Breast epithelium (tissue), 4 donors: ENCODE measurements at places on chromosomes 2 and 18. TPM values are rescaled to one million over a fixed set of nuclear protein-coding genes. Genes with fewer than 3 reads are reported as not detected.
A peak's percentile ranks its signal among the peaks of the same experiment; 100 is the strongest.

Gene DNAH7
- total RNA-seq, result 1.3 TPM

Gene MIB1
- total RNA-seq, result 55.2 TPM

DNA sequence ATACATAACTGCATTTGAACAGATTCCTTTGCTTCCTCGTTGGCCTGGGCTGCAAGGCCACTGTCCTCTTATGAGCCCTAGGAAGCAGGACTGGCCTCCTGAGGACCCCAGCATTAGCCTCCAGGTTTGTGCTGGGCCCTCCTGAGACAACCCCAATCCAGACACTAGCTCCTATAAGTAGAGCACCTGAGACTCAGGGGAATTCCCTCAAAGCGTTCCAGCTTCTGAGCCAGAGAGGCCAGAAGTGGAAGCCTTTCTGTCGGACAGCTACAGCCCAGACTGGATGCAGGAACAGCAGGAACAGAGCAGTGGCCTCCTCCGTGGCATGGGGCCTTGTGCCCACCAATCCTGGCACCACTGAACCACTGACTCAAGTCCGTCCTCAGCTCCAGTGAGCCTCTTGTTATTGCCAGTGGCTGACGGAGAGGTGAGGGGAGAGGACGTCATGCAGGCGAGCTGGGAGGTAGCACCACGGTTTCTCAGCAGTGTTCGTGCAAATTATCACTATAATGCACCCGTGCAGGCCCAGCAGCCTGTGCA is 67.2 kb downstream of the NPAS2 start:
- DNase-seq, result no peak

Gene LYG2
- total RNA-seq, result not detected

Gene TCF23
- not detected for total RNA-seq

- DNase-seq, result no peak
These were observed 70.2 kb downstream of the TMEM163 start for GRCh38 chr2:134648586-134648985.

- DNase-seq, result no peak
These were observed 19.6 kb upstream of the STON1 start for GRCh38 chr2:48510329-48510728.

GRCh38 chr2:10348891-10349290 is 46.2 kb downstream of the HPCAL1 start:
- no peak for DNase-seq

- DNase-seq, result no peak
These were observed 317.3 kb downstream of the RBM43 start for GRCh38 chr2:150944315-150944714.

Gene CTAGE1
- not detected for total RNA-seq

Gene RAD51AP2
- total RNA-seq, result 0.29 TPM

Gene AQP12B
- total RNA-seq, result not detected

DNA sequence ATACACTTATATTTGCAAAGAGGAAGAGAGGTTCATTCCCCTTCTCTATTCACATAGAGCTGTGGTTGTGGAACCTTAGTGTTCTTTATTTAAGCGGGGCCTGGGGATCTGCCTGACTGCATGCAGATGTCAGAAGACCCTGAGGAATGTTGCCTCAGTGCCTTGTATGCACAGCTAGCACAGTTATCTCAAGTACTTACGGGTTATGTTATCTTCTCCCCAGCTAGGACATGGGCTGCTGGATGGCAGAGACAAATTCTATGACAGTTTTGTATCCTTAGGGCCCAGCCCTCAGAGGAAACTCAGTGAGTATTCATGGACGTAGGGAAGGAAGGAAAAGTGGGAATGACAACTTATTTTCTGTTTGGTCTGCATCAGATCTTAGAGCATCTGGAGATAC is 37.7 kb upstream of the RTN4 start:
- DNase-seq, result no peak

Gene WDR35
- 17.7 TPM for total RNA-seq

DNA sequence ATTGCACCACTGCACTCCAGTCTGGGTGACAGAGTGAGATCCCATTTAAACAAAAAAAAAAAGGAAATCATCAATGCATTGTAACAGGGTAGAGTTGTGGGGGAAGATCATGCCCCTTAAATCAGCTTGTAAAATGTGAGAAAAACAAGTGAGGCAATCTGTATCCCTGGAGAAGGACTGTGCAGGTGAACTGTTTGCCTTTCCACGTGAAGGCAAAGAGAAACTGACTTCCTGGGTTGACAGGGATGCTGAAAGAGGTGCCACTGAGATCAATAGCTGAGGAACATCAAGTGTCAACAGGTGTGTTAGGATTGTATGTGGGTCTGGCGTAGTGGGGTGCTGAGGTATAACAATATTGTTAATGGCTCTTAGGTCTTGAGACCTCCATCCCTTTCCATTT is 48.3 kb downstream of the CERS6 start:
- DNase-seq, result no peak

Gene TUBB8B
- not detected for total RNA-seq

GRCh38 chr2:40279482-40279881 is 172.4 kb downstream of the SLC8A1 start:
- DNase-seq, result no peak

DNA sequence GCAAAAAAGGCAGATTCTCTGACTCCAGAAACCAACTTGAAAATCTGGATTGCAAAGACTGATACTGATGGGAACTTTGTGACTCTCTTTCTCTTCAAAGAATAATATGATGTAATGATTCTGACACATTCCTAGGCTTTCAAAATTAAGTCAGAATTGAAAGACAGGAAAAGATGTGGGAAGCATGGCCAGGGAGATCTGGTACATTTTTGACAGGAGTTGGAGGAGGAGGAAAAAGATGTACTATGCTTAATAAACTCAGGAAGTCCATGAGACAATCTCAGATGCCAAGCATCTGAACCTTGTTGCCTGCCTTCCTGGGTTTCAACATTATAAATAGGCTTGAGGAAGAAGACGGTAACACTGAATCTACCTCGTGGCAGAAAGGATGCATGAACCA is 34.2 kb downstream of the KLF7 start:
- DNase-seq, result no peak

GRCh38 chr2:191607096-191607495 is 70.8 kb upstream of the NABP1 start:
- no peak for DNase-seq

DNA sequence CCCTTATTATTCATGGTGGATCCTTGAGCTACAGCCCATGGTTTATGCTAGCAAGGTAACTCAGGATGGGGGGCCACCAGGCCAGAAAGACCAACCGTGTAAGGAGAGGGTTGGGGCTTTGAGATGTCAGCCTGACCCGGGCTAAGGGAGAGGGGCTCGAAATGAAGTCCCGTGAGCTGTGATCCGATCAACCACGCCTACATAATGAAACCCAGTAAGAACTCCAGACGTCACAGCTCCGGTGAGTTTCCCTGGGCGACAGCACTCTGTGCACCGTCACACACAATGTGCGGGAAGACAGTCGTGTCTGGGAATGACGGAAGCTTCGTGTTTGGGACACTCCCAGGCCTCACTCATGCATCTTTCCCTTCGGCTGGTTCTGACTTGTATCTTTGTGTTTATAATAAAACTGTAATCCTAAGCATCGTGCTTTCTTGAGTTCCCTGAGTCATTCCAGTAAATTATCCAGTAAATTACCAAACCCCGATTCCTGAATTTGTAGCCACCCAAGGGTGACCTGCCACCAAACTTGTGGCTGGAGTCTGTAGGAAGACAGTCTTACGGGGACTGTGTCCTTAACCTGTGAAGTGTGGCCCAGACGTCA is 44.2 kb downstream of the CYP27C1 start:
- DNase-seq, result no peak

DNA sequence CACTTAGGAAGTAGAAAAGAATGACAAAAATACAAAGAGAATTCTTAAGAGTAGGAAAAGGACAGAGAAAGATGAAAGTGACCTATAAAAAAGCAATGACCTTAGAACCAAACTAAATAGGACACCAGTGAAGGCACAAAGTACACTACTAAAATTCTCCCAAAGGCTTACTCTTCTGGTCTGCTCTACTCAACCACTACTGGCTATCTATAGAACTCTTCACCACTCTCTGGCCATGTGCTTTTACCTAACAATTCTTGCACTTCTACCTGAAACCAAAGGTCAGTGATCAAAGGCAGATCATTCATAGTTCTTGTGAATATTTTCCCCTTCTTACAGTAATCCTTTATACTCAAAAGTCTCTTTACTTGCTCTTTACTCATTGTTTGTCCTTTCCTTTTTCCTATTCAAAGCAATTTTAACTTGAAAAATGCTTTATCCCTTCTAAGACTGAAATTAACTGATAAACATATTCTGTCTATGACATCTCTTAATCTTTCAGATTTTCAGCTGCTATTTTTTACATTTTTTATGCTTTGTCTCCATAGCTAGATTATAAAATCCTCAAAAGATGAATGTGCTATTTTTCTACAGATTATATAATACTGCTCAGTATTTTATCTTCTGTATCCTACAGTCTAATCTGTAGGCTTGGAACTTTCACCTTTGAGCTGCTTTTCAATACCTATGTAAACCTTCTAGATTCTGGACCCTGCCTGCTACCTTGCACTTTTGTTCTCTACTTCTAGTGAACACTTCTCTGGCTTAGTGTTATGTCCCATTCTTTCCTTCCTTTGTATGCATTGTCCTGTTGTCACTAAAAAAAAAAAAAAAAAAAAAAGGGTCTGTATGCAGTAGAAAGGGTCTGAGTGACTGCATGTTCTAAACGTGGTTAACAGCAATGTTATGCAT is 64.6 kb downstream of the NCKAP1 start:
- no peak for DNase-seq

DNA sequence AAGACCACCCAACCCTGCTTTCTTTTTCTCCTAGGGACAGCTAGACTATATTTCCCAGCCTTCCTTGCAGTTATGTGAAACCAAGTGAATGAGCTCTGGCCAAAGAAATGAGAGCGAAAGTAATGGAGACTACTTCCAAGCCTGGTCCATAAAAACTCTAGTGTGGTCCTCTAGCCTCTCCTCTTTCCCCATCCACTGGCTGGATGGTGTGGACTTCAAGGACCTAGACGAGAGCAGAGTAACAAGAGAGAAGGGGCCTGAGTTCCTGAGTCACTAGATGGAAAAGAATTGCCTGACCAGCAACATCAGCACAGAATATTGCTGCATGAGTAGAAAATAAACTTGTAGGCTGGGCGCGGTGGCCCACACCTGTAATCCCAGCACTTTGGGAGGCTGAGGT is 2.9 kb upstream of the TMSB10 start:
- DNase-seq, result no peak

GRCh38 chr2:86633155-86633651 is 9.5 kb upstream of the RNF103 start:
- no peak for DNase-seq

GRCh38 chr2:37708146-37708545 is 36.7 kb upstream of the CDC42EP3 start:
- no peak for DNase-seq

- DNase-seq, result no peak
These were observed 35.1 kb downstream of the SLC4A3 start for GRCh38 chr2:219662566-219662965.

- DNase-seq, result peak; percentile 65
These were observed 1.2 kb downstream of the PER2 start for GRCh38 chr2:238286987-238287736.

Gene B3GNT7
- 5.3 TPM for total RNA-seq

GRCh38 chr2:230870544-230871360 is 6.0 kb downstream of the ITM2C start:
- no peak for DNase-seq

DNA sequence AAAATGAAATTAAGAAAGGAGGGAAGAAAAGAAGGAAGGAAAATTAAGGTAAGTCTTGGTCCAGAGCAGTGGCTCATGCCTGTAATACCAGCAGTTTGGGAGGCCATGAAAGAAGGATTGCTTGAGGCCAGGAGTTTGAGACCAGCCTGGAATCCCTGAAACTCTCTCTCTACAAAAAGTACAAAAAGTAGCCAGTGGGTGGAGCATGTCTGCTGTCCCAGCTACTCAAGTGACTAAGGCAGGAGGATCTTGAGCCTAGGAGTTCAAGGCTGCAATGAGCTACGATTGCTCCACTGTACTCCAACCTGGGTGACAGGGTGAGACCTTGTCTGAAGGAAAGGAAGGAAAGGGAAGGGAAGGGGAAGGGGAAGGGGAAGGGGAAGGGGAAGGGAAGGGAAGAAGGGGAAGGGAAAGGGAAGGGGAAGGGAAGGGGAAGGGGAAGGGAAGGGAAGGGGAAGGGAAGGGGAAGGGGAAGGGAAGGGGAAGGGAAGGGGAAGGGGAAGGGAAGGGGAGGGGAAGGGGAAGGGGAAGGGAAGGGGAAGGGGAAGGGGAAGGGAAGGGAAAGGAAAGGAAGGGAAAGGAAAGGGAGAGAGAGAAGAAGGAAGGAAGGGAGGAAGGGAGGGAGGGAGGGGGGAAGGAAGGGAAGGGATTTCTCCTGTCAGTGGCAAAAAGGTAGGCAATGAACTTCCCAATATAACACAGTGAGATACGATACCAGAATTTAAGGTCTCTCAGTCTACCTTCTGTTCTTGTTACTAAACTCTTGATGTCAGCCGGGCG is 412.8 kb downstream of the CMPK2 start:
- no peak for DNase-seq

DNA sequence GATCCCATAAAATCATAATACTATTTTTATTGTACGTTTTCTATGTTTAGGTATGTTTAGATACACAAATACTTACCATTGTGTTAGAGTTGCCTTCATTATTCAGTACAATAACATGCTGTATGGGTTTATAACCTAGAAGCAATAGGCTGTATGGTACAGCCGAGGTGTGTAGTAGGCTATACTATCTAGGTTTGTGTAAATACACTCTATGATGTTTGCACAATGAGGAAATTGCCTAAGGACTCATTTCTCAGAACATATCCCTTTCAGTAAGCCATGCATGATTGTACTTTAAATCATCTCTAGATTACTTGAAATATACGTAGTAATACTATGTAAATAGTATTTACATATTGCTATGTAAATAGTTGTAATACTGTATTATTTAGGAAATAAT is 156.7 kb downstream of the CDCA7 start:
- no peak for DNase-seq

GRCh38 chr2:7191932-7192331 is 274.7 kb downstream of the RNF144A start:
- DNase-seq, result no peak

Gene IL1RL1
- total RNA-seq, result 27.8 TPM
